Stimulated activated naive CD8-positive, alpha-beta T cell treated with anti-CD3 and anti-CD28 coated beads, Interleukin-15, amount 100 ng/mL, for 72 hours (primary cell): ENCODE measurements at places on chromosomes 2 and 18.

DNA sequence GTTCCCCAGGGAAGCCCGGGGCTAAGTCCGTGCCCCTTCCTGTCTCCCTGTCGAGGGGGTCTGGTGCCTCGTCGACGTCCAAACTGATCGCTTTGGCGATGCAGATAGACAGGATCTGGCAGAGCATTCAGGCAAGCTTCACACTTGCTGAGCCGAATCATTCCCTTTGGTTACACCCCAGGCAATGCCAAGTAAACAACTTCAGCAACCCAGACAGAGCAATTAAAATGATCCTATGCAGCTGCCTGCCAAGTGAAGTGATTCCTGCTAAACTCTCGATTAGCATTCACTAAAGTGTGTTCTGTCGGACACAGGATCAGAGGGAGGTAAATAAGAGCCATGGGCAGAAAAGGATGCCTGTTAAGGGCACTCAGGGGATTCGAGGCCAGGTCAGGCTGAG lies 108.2 kb upstream of the RAB12 start:
- DNase-seq: no peak

GRCh38 chr2:23589220-23589647 lies 204.3 kb downstream of the KLHL29 start:
- DNase-seq: no peak

DNA sequence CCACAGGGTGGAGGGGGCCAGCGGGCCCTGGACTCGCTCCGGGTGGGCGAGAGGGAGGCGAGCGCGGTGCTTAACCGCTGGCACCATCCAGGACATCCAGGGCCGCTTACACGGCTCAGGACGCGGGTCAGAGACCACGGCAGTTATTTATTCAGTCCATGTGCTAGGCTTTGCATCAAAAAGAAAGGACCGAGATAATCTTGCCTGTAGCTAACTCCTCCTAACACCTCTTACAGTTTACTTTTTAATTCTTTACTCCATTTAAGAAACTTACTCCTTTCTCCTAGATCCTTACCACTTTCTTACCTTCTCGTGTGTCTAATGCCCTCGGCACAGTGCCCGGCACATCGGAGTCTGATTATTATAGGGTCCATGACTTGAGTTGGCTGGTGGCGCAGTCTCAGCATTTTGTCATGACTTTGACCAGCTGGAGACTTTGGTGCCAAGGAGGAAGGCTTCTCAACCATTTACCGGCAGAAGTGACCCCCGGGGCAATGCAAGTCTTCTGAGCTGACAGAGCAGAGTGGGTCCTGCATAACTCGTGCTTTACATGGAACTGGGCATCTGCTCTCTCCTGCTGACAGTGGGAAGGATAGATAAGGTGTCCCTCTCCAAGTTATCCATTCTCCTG lies 503 bp downstream of the ANXA4 start:
- no peak for DNase-seq

DNA sequence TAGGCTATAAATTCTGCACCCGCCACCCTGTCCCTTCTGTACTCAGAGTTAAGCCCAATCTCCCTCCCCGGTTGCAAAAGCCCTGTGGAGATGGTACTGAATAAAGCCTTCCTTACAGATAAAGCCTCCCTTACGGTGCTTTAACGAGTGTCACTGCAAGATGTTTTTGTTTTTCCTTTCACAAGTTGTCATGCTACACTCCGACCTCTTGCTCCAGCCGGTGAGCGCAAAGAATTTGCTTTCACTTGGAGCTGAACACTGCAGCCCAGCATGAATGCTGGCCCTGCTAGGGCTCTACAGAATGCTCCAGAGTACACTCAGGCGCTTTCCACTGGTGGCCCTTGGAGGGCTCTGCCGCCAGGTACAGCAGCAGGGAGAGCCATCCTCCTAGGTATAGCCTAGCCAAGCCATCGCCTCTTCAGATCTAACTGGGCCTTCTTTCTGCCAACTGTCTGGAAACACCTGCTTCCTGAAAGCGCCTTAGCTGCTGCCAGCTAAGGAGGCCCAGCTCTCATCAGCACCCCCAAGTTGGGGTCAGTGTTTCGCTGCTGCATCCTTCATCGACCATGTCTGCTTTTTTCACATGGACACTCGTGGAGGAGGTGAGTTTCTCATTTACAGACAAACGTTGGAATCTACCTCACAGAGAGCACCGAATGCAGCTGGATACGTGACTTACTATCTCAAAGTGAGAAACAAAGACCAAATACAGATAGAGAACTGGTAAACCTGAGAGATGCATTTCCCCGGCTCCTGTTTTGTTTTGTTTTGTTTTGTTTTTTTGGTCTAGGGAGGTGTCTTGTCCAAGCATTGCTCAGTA lies 13.4 kb upstream of the CREG2 start:
- no peak for DNase-seq

DNA sequence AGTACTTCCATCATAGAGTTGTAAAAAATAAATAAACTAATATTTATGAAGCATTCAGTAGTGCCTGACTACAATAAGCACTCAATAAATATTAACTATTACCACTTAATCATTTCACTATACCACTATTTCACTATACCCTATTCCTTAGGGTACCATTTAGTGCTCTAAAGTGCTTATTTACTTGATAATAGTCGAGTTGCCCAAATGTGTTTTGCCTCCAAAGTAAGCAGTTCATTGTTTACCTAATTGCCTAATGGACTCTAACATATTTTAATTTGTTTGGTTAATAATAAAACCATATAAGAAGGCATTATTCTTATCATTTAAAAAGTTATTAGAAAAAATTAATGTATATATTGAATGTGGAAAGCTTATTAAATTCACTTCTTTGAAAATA lies 33.0 kb upstream of the MAP2 start:
- no peak for DNase-seq

DNA sequence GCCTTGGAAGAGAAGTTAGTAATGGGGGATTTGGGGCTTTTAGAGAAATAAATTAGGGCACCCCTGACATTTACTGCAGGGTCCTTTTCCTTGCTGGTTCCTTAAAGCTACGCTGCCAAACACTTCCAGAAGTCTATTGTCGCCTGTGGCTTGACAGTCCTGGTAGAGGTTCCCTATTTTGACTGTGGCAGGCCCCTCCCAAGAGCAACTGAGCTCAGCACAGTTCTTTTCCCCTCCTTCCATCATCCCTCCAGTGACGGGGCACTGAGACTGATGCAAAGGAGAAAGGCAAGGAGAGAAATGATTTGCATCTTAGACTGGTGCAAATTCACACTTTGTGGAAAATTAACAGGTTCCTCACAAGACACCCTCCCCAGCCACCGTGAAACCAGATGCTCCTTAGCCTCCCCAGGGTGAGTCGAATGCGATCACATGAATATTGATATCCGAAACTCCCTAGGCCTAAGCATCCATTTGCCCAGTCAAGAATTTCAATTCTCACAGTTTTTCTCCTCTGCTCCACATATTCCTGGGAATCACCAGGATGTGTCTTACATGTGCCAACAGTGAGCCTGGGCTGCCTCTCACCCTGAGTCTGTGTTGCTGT lies 45.4 kb downstream of the RABL2A start:
- DNase-seq: no peak

- DNase-seq: no peak
Measured at GRCh38 chr2:216031960-216032689, 18.8 kb upstream of the MREG start.

DNA sequence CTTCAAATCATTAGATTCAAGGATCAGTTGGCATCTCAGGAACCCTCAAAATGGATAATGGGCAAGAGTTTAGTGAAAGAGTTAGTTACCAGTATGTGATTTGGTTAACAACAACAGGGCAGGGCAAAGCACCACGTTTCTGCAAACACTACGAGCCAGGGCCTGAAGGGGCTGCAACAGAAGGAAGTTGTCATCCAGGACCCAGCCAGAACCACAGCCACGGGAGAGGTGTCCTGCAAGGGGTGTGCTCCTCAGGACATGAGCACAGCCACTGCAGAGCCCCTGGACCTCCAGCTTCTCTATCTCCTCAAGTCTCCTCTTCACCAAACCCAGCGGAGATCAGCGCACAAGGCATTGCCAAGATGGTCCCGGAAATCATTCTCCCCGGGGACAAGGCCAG lies 173.3 kb upstream of the PIEZO2 start:
- no peak for DNase-seq

DNA sequence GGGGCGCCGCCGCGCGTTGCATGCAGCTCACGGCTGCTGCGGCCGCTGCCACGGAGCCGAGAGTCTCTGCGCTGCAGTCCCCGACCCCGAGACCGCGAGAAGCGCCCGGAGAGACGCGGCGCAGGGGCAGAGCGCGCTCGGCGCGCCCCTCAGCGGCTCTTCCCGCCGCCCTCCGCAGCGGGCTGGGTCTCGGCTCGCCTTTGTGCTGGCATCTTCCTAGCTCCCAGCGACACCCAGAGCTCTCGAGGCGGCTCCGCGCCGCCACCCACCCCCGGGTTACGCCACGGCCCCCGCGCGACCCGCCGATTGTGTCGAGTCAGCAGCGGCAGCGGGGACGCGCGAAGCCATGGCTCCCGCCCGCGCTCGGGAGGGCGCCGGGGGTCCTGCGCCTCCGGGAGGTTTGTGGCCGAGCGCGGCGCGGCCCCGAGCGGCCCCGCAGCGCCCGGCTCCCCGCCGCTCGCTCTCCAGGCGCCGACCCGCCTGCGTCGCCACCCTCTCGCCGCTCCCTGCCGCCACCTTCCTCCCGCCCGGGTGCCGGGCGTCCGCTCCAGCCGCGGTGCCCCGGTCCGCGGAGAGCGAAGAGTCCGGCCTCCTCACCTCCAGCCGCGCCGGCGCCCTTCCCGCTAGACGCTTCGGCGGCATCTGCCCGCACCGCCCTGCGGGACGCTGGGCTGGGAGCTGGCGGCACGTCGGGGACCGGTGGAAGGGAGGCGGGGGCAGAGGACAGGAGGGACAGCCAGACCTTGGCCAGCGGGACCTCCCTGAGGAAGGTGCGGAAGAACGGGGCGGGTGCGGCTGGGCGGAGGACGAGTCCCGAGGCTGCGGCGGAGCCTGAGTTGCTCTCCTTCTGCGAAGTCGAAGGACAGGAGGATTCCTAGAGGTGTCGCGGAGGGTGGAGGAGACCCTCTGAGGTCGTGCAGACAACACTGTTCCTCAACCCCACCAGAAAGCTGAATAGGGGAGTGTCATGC lies 46.3 kb upstream of the CCDC150 start:
- peak; percentile 31 for DNase-seq
